ENCODE measurements at places on chromosomes 1 and 21.

DNA sequence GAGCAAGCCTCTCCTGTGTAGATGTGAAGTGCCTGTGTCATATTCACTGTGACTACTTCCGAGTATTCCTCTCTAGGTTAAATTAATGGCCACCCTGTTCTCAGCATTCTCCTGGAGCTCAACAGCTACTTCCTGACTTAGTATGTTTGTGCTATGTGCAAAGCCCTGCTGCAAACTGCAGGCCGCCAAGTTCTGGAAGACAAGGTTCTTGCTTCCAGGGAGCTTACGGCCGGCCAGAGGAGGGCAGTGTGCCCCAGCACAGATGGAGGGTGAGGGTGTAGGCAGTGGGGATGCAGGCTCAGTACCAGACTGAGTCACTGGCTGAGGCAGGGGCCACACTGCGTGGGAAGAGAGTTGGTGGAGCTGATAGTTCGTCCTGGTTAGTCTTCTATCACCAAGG, 43.2 kb downstream of the ELK4 start:
- no peak for DNase-seq

DNA sequence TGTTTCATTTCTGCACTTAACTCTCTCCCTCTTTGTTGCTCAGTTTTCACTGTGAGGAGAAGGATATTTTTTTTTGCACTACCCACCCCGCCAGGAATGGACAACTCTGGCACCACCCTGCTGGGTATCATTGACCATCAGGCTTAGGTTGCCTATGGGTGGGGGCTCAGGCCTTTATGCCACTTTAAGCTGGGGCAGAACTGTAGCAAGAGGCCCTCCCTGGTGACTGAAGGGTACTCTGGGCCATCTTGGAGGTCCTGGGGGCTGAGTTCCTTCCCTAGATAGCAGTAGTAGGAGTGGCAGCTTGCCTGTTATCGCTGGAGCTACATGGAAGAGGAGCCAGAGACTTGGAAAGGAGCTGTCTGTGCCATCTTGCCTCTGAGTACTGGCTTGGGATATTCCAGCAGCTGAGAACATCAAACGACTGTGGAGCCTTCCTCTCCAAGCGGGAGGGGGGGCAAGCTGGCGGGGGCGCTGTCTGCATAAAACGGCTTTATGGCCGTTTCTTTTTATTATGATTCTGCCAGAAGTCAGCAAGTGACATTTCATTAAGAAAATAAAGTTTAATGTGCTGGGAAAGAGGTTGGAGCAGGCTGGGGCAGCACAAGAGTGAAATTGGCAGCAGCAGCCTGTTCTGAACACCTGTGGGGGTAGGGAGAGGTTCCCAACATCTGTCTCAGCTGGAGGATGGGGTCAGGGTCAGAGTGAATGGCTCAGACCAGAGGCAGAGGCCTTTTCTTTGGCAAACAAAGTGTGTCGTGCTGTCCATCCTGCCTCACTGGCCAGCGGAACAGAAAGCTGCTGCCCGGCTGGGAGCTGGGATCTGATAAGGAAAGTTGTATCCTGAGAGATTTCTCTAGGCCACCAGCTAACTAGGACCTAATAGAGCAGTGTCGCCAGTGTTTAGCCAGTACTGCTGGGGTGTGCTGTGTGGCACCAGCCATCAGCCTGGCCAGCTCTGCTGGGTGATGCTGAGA, 32.9 kb downstream of the TMEM53 start:
- DNase-seq: no peak

GRCh38 chr1:19644395-19644680, 227 bp downstream of the NBL1 start:
- DNase-seq: no peak

GRCh38 chr1:41359211-41360073, 1.8 kb upstream of the FOXO6 start:
- no peak for DNase-seq

GRCh38 chr1:84090447-84091245, 53.4 kb upstream of the PRKACB start:
- no peak for DNase-seq

GRCh38 chr1:212554401-212554800, 54.2 kb upstream of the ATF3 start:
- DNase-seq: no peak

- no peak for DNase-seq
These were observed 7.0 kb upstream of the VASH2 start for GRCh38 chr1:212943393-212943710.

DNA sequence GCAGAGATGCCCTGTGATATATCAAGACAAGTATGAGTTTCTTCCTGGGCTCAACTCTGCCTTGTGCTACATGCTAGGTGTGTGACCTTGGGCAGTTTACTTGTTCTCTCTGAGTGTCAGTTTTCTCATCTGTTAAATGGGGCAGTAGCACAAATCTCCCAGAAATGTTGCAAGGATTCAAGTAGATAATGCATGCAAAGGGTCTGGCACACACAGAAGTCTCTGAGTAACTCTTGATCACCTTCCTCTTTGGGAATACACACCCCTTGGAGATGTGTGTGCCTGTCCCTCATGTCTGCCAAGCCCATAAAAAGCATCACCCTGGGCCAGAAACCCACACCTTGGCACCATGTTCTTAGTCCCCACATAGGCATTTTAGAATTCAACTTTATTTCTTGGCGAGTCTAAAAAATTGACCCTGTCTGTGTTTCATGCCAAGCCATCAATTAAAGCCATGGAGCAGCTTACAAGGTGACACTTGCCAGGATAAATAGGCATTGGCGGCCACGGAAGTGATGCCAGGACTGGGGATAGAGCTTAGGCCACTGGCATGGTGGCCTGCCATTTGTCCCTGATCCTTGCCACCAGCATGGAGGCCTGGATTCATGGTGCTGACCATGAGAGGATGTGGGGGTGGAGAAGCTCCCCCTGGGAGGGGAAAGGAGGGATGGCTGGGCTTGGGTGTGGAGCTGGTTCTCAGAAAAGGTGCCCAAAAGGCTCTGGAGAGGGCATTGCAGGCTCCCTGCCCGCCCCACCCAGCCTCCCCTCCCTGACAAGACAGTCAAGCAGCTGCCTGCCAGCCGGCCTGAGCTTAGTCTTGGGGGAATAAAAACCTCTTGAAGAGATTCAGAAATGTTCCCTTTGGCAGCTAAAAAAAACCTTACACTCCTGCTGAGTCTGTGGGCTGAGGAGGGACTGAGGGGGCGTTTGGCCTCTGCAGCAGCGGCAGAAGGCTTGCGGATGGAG, 118.0 kb upstream of the IPO9 start:
- no peak for DNase-seq

Measured in SK-N-DZ (cell line).